Vagina (tissue), 2 donors: ENCODE measurements at places on chromosomes 13 and 19. TPM values are rescaled to one million over a fixed set of nuclear protein-coding genes. Genes with fewer than 3 reads are reported as not detected.

The TNFSF13B gene
- not detected for total RNA-seq

- peak; percentile 70 for DNase-seq
Measured at GRCh38 chr13:40549500-40550094, 116.8 kb downstream of the FOXO1 start.

DNA sequence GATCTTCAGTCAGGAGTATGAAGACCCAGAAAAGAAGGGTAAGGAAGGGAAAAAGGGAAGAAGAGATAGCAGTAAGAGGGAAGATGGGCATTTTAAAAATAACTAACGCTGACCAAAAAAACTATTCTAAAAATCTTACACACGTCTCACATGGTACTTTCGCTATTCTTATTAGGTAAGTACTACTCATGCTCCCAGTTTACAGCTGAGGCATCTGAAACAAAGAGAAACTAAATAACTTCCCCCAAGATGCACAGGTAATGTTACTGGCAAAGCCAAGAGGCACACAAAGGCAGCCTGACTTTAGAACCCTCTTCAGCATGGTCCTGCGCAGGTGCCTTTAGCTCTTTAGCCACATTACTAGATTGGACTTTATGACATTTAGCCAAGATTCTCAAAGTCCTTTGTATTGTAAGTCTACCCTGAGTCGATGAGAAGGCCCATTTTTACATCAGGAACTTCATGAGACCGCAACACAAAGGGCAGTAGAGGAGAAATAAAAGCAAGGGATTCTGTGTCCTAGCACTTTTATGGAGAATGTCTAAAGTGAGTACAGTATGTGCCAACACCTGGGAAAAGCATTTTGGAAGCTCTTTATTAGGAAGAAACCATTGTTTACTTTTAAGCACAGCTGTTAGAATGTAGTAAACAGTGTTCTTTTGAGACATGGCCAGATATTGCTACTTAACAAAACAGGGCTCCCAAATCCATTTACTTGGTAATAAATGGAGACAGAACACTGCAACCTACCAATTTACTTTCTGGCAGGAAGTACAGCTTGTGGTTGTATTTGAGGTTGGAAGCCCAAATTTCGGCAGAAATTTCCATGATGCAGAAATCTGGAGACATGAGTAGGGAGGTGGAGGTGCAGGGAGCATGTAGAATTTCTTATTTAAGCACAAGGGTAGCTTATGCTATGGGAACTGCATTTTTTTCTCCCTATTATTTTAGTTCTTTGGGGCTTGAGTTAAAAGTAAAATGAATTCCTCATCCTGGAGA is 250.7 kb downstream of the KCTD12 start:
- no peak for DNase-seq

DNA sequence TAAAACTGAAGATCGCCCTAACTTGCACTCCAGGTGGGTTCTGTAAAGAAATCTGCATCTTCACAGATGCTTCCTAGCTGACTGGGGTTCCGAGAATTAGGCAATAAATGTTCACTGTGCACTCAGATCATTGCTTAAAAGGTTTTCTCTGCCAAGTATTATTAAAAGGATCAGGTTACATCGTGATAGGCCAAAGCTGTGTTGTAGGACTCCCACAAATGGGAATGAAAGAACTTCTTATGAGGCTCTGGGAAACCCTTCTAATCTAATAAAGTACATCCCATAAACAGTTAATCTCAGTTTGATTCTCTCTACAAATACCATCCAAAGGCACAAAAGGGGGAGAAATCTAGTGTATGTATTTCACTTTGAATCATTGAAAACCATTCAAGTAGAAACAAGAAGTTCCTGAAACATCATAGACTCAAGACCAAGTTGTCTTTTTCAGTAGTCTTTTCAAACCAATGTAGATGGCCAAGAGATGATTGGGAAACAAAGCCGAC is 7.1 kb upstream of the POU4F1 start:
- no peak for DNase-seq

DNA sequence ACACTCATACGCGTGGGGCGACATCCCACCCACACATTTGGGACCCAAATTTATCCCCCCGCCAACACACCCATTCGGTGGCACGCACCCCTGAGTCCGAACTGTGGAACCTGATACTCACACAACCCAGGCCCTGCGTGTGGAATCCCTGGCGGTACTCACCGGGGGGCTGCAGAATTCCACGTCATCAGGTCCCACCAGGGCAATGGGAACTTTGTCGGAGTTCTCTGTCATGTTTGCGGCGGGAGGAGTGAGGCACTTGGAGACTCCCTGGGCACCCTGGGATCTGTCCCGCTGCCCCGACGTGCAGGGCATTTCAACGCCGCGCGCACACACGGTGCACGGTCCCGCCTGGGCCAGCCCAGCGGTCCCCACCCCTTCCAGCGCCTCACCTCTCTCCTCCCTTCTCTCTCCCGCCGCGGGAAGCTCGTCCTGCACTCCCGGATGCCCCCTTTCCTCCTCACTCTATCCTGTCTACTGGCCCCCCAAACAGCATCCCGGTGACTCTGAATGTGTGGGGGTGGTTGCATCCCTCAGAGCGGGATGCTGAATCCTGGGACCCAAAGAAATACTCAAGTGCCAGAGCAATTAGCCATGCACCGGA is at the start of gene CNMD:
Gene CNMD (minus strand): TSS at position 353 of the 604 bp plus-strand sequence. CDS start 119 bp downstream, at position 234.
- DNase-seq: no peak

GRCh38 chr19:41944336-41944735 is 14.8 kb downstream of the RABAC1 start:
- DNase-seq: no peak
